ENCODE measurements at places on chromosomes 7 and 10. TPM values are rescaled to one million over a fixed set of nuclear protein-coding genes. Genes with fewer than 3 reads are reported as not detected.

MYL10 gene
- not detected for total RNA-seq

RNF32 gene
- 1.4 TPM for total RNA-seq

SPDYE3 gene
- not detected for total RNA-seq

VPS26A gene
- 30.3 TPM for total RNA-seq

SMARCD3 gene
- total RNA-seq = 51.5 TPM

MPP7 gene
- 1.3 TPM for total RNA-seq

KIF11 gene
- total RNA-seq = 23.1 TPM

CRHR2 gene
- not detected for total RNA-seq

PTPN20 gene
- 0.08 TPM for total RNA-seq

GIMAP1 gene
- total RNA-seq = under 0.01 TPM

MRLN gene
- total RNA-seq = not detected

LRRC4 gene
- total RNA-seq = 0.16 TPM

BHLHA15 gene
- total RNA-seq = not detected

NRG3 gene
- not detected for total RNA-seq

ANKRD2 gene
- 2.5 TPM for total RNA-seq

OR2A42 gene
- not detected for total RNA-seq

C7orf33 gene
- total RNA-seq = not detected

TET1 gene
- total RNA-seq = 2.7 TPM

AKR1C3 gene
- total RNA-seq = 9.6 TPM

BAG3 gene
- total RNA-seq = 38.8 TPM

DRGX gene
- total RNA-seq = not detected

PTER gene
- 7.1 TPM for total RNA-seq

FFAR4 gene
- total RNA-seq = not detected

TMEM270 gene
- not detected for total RNA-seq

HOGA1 gene
- total RNA-seq = 0.13 TPM

CPA4 gene
- 3.1 TPM for total RNA-seq

SCIN gene
- 0.26 TPM for total RNA-seq

ERVW-1 gene
- total RNA-seq = not detected

NOC3L gene
- 19.1 TPM for total RNA-seq

ZPBP gene
- not detected for total RNA-seq

CALHM3 gene
- not detected for total RNA-seq

RAB11FIP2 gene
- total RNA-seq = 9.2 TPM

All from epithelial cell of alveolus of lung (primary cell).